ENCODE measurements at places on chromosomes 5 and 9.

- DNase-seq, result no peak
Observed at GRCh38 chr9:4061717-4062116, 238.2 kb downstream of the GLIS3 start.

DNA sequence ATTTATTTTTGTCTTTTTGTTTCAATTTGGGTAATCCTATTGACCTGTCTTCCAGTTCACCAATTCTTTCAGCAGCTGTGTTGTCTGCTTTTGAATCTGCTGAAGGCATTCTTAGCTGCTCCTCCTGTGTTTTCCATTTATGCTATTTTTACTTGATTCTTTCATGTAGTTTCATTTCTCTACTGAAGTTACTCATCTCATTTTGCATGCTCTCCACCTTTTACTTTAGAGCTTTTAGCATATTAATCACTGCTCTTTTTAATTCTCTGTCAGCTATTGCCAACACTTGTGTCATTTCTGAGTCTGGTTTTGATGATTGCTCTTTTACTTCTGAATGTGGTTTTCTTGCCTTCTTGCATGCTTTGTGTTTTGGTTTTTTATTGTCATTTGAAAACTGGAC is 496.0 kb upstream of the CLINT1 start:
- DNase-seq, result no peak

GRCh38 chr5:67301285-67301903 is 104.8 kb upstream of the CD180 start:
- DNase-seq, result no peak

DNA sequence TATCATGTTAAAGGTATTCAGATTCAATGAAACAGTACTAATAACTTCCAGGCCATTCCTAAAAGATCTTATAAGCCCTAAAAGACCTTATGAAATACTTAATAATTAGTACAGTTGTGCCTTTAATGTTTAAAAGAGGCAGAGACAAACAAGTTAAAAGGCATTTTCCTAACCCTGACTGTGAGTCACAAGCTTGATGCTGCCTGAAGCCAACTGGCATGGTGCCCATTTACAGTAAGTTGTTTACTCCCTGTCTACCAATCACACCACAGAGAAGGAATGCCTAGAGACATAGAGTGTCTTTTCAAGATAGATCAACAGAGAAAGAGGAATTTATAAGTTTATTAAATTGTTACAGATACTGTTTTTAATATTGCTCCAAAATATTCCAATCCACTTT is 47.8 kb downstream of the NR3C1 start:
- peak; percentile 59 for DNase-seq

DNA sequence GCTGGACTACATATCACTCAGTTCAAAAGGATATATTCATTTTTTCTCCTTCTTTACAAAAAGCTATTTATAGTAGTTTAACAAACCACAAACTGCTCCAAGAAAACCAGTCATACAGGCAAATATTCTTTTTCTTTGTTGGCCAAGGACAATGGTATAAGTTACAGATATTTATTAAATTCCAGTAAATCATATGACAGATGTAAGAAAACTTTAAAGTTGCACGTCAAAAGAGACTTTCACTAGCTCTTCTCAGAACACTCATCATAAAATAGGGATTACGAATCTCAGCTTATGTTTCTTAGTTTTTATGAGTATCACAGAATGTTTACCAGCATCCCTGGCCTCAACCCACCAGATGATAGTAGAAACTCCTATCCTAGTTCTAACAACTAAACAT is 67.2 kb downstream of the ANKRD31 start:
- no peak for DNase-seq

DNA sequence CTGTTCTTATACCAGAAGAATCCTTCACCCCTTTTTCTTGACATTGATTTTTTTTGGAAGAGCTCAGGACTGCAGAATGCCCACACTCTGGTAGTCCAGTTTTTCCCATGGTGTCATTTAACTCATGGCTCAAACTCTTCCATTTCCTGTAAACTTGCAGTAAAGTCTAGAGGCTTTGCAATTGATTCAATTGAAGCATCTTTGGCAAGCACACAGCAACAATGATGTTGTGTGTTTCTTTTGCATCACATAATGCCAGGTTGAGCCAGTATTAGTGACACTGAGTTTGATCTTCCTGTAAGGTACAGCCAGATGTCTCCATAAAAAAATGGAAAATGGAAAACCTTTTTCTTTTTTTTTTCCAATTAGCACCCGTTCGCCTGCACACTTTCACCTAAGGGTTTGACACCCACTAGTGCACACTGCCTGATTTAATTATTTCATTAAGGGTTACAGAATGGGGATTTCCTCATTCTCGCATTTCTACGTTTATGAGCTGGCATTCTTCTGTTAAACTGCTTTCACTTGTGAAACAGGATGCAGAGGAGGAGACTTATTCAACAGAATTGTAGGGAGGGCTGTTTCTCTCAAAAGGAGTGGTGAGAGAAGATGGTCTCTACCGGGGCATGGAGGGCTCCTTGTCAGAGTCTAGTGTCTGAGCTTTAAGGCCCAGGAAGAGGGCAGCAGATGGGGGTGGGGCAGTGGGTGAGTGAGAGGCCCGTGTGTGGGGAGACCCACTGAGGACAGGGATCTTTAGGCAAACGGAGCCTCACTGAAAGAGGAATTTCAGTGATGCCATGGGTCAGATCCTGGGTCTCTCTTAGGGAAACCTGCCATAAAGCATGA is 2.2 kb upstream of the S1PR3 start:
- DNase-seq, result peak; percentile 33

DNA sequence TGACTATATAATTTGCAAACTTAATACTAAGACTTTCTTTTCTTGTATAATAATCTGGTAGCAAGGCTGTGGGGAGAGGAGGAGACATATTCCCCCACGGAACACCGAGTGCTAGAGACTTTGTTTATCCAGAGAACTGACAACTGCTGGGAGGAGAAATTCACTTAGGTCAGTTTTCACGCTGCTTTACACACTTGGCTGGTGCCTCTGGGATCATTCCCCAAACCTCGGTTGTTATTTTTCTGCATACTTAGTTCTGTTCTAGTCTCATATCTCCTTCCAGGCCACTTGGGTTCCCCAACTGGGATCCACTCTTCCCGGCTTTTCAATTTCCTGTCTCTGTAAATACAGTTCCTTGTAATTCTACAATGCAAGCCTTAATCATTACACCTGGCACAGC is 238.2 kb upstream of the ADAMTS16 start:
- DNase-seq, result no peak

GRCh38 chr5:155189981-155190380 is 176.4 kb downstream of the KIF4B start:
- no peak for DNase-seq

- DNase-seq, result no peak
Observed at GRCh38 chr9:124242331-124243194, 15.2 kb upstream of the NEK6 start.

GRCh38 chr5:170534941-170535340 is 31.1 kb downstream of the KCNIP1 start:
- DNase-seq, result no peak

DNA sequence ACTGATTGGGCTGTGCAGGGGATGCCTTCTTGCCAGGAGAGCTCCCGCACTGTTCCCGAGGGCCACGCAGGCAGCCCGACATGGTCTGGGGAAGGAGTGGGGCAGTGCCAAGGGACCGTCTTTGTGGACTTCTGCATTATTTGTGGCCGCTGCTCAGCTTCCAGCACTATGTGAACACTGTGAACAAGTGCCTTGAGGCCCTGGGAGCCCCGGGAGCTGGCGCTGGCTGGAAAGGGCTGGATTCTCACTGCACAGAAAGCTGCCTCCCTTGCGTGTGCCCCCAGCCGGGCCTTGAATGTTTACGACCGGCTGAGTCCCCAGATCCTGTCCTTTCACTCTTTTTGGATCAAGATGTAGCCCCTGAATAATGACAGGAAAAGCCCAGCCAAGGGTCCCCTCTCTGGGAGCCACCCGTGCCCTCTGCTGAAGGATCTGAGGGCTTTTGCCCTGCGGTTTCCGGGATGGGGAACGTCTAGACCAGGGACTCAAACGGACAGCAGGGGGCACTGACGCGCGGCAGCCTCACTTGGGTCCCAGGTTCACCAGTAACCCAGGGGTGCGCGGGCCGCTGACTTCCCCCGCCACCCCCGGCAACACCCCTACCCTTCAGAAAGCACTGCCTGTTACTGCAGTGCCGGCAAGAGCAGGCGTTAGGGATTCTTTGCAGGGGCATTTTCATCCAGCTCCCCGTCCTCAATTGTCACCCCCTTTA is 98.9 kb upstream of the FCN2 start:
- DNase-seq, result peak; percentile 32

DNA sequence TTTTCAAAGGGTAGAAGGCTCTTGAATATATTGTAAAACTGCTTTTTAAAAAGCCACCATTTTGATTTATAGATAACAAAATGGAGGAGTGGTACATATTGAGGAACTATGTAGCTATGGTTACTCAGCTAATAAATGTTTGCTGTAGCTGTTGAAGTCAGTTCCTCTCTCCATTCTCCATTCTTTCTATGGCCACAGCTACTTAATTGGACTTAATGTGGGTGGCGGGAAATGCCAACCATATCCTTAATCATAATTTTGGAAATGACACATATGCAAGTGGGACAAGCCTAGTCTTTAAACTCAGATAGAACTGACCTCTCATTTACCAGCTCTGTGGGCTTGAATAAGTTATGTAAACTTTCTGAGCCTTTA is 10.6 kb downstream of the CDKN2A start:
- DNase-seq, result no peak

GRCh38 chr5:138305797-138306196 is 25.8 kb downstream of the CDC25C start:
- DNase-seq, result no peak

DNA sequence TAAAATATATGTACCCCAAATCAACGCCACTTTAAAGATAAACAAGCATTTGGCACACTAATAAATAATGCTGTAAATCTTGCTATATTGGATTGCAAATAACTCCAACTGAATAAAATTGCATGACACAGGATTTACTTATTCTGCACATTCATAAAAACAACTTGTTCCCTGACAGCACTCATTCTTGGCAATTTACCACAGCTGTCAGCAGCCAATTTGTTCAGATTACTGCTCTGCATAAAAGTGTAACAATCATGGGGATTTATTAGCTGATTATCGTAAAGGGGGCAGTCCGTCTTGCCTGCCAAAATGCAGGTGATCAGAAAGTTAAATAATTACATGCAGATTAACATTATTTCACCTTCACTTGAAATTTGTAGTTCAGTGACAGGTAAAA is 285.3 kb downstream of the SLF1 start:
- no peak for DNase-seq

DNA sequence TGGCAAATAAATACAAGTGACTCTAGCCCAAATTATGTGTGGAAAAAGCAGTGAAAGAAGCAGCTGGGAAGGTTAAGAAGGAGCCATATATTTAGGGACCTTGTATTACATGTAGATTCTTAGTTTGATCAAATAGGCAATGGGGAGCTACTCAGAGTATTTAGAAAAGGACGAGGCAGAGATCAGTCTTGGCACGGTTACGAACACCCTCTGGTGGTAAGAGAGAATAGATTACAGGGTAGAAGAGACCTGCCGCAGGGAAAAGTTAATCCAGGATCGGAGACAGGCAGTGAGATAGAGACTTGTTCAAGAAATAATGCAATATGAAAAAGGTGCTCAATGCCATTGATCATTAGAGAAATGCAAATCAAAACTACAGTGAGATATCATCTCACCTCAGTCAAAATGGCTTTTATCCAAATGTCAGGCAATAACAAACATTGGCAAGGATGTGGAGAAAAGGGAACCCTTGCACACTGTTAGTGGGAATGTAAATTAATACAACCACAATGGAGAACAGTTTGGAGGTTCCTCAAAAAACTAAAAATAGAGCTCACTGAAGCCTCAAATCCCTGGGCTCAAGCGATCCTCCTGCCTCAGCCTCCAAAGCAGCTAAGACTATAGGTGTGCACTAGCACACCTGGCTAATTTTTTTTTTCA is 12.0 kb downstream of the INIP start:
- no peak for DNase-seq

DNA sequence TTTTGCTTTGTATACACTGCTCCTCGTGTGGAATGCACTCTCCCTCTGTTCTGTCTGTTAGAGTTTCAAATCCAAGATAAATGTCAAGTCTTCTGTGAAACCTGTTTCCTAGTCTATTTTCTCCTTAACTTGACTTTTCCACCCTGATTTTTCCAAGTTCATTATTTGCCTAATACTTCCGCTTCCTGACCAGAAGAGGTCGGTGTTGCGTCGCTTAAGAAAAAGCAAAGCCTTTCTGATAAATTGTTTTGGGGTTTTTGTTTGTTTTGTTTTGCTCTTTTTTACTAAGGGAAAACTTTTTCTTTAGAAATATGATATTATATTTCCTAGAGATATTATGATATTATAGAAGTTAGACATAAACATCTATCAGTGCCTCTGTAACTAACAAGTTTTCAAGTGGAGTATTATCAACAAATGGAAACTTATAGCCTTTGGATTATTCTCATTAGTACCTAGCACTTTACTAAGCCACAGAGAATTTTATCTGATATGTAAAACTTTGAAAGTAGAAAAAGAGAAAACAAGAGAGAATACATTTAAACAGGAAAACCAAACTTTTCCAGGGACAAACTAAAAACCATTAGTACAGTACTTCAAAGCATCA is 55.8 kb downstream of the PHAX start:
- DNase-seq, result peak; percentile 52

DNA sequence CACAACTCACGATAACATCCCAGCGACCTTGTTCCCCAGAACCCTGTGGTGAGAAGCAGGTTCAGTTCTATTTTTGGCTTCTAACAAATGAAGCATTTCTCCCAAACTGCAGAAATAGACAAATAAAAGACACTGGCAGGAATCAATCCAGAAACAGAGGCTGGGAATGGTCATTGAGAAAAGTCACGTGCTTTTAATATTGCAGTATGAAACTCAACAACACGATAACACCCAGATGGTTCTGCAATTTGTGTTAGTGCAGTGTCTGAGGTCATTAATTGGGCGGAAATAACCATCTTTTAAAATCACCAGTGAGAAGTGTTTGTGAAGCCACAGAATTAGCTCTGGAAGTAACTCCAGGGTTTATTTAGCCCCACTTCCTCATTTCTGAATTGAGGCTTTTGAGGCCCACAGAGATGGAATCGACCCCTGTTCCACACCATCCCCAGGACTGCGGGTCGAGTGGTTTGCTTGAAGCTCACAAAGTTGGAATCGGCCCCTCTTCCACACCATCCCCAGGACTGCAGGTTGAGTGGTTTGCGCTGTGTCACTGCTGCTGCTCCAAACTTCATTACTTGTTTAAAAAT is 164.7 kb upstream of the IRX4 start:
- no peak for DNase-seq
